ENCODE measurements at places on chromosomes 3 and 15.
A peak's percentile ranks its signal among the peaks of the same experiment; 100 is the strongest.

DNA sequence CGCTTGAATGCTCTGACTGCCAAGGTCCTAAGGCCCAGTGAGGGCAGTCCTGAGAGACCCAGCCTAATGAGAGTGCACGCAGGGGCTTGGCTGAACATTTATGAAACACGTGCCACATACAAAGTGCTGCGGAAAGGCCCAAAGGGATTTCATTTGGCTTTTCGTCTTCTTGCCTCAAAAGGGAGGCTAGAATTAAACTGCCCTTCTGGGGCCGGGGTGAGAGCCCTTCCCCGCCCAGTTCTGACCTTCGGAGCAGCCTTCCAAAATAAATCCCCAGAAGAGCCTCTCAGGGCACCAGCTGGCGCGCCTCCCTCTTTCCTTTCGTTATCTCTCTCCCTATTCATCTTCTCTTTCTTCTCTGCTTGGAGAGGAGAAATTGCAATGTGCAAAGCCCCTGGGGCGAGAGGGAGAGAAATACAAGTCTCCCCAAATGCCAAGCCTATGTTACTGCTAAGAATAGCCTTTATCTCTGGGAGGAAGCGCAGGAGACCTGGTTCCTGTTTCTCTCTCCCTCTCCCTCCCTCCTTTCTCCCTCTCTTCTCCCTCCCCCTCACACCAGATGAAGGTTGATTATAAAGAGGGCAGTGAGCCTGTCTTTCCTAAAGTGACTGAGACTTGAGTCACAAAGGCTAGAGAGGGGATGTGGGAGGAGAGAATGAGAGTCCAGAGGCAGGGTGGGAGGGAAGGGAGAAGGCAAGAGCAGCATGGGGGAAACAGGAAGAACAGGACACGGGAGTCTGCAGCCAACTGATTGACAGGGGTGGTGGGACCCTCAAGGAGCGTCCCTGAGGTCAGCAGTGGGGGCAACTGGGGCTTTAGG lies 36.7 kb upstream of the NDUFB4 start:
- H3K4me1 ChIP-seq, result peaks cover 13% of the 10 kb centered on the region
- no peaks in the 10 kb centered on the region for H3K36me3 ChIP-seq
- H3K27me3 ChIP-seq, result peaks cover 4% of the 10 kb centered on the region
- no peak overlapping the region for H3K4me3 ChIP-seq
- H3K27ac ChIP-seq, result no peak overlapping the region

DNA sequence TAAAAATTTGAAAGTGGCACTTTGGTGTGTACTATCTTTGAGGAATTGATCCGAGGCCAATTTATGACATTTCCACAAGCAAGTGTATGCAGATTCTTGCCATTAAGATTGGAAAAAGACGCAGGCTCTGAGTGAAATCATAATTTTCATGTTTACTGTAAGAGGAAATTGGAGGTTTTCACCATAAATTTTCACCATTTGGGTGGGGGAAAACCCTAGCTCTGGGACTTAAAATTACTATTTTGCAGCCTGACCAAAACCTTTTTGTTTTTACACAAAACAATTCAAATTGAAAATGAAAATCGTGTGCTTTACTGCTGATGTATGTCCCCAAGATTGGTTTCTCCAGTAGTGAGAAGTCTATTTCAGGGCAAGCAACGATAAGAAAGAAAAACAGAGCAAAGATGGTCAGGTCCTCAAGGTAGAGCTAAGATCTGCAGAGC lies 282.6 kb downstream of the FOXP1 start:
- peaks cover 46% of the 10 kb centered on the region for H3K4me1 ChIP-seq
- H3K36me3 ChIP-seq, result peaks cover 3% of the 10 kb centered on the region
- no peak overlapping the region for H3K27ac ChIP-seq
- H3K27me3 ChIP-seq, result peaks cover 9% of the 10 kb centered on the region

- no peak overlapping the region for H3K27ac ChIP-seq
- no peaks in the 10 kb centered on the region for H3K36me3 ChIP-seq
- peaks cover 7% of the 10 kb centered on the region for H3K4me1 ChIP-seq
- H3K4me3 ChIP-seq, result no peak overlapping the region
Measured at GRCh38 chr3:48425281-48425812, 4.5 kb downstream of the PLXNB1 start.

- H3K4me3 ChIP-seq, result no peak overlapping the region
- H3K4me1 ChIP-seq, result no peaks in the 10 kb centered on the region
- H3K36me3 ChIP-seq, result no peaks in the 10 kb centered on the region
- peaks cover 9% of the 10 kb centered on the region for H3K27me3 ChIP-seq
- H3K27ac ChIP-seq, result no peak overlapping the region
- DNase-seq, result no peak
Measured at GRCh38 chr3:179276743-179277142, 25.8 kb upstream of the KCNMB3 start.

- H3K4me1 ChIP-seq, result no peaks in the 10 kb centered on the region
- no peaks in the 10 kb centered on the region for H3K36me3 ChIP-seq
- peak; percentile 33 for DNase-seq
- H3K27me3 ChIP-seq, result no peaks in the 10 kb centered on the region
Measured at GRCh38 chr3:35908366-35909232, 269.3 kb downstream of the ARPP21 start.

Data from activated CD4-positive, alpha-beta memory T cell treated with anti-CD3 and anti-CD28 coated beads, Interleukin-2, amount 10 ng/mL, durations not matched to agents 7 days and 5 days (primary cell).